Stimulated activated CD4-positive, alpha-beta T cell treated with anti-CD3 and anti-CD28 coated beads, Interleukin-2, amount 100 ng/mL, for 24 hours (primary cell): ENCODE measurements at places on chromosomes 2 and 18.

DNA sequence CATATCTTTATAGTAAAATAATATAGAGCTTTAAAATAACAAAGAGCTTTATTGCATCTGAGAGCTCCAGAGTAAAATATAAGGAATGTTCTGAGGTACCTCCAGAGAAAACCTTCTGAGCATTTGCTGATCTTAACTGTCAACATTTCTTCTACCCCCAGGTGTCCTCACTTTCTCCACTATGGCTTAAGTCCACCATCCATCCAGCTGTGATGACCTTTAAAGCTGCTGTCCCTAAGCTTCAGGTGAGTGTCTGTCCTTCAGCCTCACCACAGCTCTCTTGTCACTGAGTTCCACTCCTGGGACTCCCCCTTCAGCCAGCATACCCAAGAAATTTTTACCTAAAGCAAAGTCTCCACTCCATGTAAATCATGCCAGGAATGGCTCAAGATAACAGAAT lies 137.9 kb downstream of the MYO5B start:
- no peak for DNase-seq

- DNase-seq, result no peak
Observed at GRCh38 chr2:42113452-42113851, 55.7 kb upstream of the EML4 start.

DNA sequence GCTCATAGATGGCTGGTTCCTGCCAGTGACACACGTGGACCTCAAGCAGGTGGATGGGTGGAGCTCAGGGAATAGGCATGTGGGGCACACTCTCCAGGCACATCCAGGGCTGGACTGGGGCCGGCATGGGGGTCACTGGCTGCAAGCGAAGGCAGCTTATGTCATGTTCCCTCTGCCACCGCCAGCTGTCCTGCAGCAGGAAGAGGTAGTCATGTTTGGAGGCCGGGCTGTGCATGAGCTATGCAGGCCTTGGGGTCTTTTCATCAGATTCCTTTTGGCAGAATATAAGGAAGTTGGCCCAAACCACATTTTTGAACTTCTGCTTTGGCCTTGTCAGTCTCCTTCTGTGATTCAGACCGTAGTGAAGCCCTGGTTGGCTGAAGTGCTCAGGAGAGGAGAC lies 61.5 kb downstream of the AGAP1 start:
- no peak for DNase-seq

DNA sequence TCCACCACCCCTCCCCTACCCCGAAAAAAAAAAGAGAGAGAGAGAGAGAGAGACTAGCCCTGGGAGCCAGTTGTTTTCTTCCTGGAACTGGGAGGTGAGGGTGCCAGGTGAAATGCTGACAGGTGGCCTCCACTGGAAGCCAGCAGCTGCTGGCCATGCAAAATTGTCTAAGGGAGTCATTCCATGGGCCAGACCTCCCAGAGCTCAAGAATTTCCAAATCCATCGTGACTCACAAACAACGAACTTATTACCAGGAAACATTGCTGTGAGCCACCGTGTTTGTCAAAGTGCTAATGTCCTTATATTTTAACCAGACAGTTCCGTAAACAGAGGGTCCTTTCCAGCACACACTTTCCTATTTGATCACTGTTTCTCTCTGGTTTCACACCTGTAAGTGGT lies 68.5 kb upstream of the PID1 start:
- no peak for DNase-seq

GRCh38 chr2:119301413-119301812 lies 65.2 kb downstream of the C2orf76 start:
- DNase-seq, result no peak

DNA sequence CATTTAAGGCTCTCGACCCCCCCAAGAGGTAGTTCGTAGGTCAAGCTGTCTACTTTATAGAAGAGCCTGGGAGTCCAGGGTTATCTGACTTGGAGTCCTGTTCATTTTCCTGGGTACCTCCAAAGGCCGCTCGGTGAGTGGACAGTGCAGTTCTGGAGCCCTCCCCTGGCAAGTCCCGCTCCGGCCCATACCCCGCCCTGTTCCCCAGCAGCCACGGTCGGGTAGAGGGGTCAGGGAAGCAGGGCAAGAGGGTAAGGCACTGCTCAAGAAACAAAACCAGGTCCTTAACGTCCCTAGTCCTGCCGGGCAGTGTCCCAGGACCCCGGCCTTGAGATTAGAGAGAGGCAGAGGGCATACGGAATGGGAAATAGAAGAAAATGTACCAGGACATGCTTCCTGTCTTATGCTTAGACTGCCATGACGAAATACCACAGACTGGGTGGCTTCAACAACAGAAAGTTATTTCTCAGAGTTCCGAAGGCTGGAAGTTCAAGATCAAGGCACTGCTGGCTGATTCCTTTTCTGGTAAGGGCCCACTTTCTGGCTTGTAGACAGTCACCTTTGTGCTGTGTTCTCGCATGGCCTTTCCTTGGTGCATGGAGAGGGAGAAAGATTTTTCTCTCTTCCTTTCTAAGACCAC lies 5.4 kb upstream of the HPCAL1 start:
- no peak for DNase-seq

DNA sequence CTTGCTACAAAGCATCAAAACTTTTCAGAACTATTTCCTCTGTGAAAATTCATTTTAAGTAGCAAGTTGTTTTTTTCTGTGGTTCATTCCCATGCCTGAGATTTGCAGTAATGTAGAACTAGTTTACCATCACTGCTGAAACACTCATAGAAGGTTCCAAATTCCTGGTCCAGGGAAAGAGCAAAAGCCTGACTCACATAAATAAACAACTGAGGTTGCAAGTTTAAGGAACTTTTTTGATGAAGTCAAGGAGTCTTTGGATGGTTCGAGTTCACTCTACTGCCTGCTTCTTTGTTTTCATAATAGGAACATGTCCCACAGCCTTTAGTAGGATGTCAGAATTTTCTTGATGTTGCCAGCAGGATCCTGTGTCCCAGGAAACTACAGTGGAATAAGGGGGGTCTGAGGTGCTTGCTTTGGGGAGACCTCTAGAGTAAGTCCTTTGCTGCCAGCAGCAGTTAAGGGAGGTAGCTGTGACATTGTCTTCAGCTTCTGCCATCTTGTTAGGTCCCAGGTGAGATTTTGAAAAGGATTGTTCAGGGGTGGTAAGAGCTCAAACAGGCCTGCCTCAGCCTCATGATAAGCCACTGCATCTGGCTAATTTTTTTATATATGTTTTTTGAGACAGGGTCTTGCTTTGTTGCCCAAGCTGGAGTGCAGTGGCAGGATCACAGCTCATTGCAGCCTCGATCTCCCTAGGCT lies 43.9 kb downstream of the ACSL3 start:
- no peak for DNase-seq

DNA sequence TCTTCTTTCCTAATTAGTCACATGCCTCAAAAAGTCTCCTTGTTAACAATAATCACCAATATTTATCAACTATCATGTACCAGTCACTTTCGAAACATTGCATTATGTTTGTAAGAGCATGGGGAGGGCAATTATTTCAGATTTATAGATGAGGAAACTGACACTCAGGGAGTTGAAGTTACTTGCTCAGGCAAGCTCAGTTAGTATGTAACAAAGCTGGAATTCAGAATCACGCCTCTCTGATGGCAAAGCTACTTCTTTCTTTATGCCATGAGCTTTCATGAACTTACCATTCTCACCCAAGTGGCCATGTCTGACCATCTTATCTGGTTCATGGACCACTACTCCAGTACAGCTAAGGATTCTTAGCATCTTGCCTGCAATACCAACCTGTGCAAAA lies 183.4 kb upstream of the TANK start:
- no peak for DNase-seq

DNA sequence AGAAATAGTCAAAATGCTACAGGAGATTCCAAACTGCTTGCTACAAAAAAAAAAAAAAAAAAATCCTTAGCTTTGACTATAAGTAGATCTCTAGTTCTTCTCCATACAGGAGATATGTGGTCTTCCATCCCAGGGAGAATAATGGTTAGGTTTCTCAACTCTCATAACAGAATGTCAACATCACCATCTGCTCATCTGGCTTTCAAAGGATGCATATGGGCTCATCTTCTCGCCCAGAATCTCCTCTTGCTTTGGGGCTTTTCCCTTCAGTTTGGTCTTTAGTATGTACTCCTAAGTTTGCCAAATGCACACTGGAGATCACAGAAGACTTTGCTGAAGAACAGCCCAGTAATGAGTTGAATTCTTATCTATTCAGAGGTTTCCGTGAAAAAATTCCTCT lies 240.7 kb downstream of the NRXN1 start:
- DNase-seq, result no peak

GRCh38 chr2:226766352-226767055 lies 33.1 kb downstream of the IRS1 start:
- DNase-seq, result no peak

- DNase-seq, result no peak
Observed at GRCh38 chr2:232014681-232015080, 53.2 kb downstream of the DIS3L2 start.

DNA sequence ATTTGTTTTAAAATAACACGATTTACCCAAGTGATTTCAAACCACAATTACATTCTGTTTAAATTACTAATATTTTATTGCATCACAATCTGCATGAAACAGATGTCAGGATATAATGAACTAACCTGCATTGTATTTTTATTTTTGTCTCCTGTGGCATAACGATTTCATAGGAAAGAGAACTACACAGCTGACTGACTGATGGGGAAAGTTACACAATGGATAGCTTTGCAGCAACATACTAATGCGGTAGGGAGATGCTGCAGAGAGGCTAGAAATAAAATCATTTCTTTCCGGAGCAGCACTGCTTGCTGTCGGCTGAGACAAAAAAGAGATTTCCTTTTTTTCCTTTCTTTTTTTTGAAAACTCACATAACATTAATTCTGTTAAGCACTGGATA lies 36.9 kb downstream of the SCN1A start:
- no peak for DNase-seq

DNA sequence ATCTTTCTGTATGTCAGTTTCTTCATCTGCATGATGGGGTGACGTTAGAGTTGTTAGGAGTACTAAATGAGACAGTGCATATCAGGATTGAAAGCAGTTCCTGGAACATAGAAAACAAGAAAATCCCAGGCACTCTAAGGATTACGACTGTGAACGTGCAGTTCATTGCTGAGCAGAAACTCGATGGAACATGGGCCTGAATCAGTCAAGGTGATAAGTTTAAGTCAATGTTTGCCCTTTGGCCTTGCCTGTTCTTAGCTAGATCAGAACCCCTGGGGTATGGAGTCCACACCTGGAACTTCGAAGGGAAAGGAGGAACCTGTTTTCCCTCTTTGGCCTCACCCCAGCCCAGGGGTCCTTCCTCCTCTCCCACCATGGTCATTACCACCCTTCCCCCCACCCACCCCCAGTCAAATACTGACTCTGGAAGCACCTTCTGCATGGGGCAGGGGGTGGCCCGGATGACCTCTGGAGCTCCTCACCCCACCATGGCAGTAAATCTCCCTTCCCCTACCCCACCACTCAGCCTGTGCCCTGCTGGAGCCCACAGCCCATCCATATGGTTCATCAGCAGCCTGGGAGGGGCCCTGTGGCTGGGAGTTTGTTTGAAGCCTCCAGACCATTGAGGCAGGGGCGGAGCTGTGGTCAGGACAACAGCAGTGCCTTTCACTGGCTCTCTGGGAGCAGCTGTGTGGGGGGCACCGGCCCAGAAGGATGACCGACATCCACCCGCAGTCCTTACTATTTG lies 164.1 kb downstream of the SMAD7 start:
- no peak for DNase-seq

- DNase-seq, result no peak
Observed at GRCh38 chr2:216807857-216808272, 52.0 kb downstream of the TNP1 start.

- DNase-seq, result no peak
Observed at GRCh38 chr18:8176554-8176953, 432.7 kb upstream of the RAB12 start.

GRCh38 chr18:13558124-13558523 lies 168.2 kb downstream of the FAM210A start:
- peak; percentile 44 for DNase-seq

GRCh38 chr18:58438161-58438957 lies 190.5 kb downstream of the ALPK2 start:
- no peak for DNase-seq

GRCh38 chr2:233967164-233967563 lies 50.0 kb downstream of the TRPM8 start:
- DNase-seq, result no peak

DNA sequence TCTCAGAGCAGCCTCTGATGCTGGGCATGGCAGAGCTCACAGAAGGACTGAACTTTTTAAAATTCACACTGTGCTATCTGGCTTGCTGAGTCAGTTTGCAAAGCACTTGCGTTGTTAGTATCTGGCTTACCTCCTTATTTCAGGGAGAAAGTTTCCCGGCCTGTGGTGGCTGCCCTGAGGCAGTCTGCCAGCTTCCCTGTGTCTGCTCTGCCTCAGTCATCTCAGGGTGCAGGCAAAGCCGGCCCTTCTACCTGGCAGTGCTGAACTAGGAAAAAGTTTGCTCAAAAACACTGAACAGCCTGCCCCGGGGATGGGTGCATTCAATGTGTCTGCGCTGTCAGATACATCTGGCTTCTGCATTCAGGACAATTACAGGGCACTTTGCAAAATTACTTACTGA lies 90.2 kb upstream of the UXS1 start:
- no peak for DNase-seq

- peak; percentile 16 for DNase-seq
Observed at GRCh38 chr18:54958704-54959625, at the start of gene CCDC68. CCDC68 (minus strand) TSS chr18:54959461; CDS start chr18:54942791, 16,670 bp downstream.

- peak; percentile 20 for DNase-seq
Observed at GRCh38 chr2:240840435-240841060, 20.5 kb upstream of the KIF1A start.

DNA sequence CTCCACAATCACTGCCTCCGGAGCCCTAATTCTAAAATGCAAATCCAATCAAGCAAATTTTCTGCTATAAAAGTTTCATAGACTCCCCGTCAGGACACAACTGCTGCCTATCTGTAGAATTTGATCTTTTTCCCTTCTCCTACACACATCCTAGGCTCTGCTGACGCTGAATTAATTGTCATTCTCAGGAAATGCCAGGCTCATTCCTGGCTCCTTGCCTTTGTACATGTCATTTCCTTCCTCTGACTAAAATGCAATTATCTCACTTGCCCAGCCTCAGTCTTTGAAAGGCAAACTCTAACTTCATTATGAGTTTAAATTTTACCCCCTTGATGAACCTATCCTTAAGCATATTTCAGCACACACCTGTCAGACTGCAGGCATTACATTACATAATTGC lies 844.9 kb upstream of the CRIM1 start:
- DNase-seq, result no peak

- DNase-seq, result no peak
Observed at GRCh38 chr2:62055724-62056336, 140.1 kb upstream of the B3GNT2 start.

DNA sequence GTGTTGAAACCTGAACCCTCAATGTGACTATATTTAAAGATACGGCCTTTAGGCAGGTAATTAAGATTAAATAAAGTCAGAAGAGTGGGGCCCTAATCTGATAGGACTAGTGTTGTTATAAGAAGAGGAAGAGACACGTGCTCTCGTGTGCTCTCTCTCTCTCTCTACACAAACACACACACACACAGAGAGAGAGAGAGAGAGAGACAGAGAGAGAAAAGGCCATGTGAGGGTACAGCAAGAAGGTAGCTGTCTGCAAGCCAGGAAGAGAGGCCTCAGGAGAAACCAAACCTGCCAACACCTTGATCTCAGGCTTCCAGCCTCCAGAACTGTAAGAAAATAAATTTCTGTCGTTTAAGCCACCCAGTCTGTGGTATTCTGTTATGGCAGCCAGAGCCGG lies 106.7 kb downstream of the FTCDNL1 start:
- DNase-seq, result no peak
